ENCODE measurements at places on chromosomes 4 and X.

- DNase-seq = no peak
These were observed 35.2 kb downstream of the SLC10A7 start for GRCh38 chr4:146486565-146486964.

DNA sequence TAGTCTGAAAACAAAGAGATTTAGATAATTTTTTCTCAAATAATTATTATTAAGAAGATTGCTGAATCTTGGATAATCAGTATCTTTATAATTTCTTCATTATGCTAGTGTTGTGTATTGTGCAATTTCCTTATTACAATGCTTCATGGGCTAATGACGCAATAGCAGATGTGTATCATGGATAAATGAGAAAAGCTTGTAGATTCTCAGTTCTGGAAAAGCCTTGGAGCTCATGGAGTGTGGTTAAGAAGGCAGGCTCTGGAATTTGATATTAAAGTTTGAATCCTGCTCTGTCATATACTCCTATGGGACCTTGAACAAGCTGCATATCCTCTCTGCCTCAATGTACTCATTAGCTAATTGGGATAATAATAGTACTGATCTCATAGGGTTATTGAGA, 18.9 kb upstream of the CXCL8 start:
- DNase-seq = no peak

DNA sequence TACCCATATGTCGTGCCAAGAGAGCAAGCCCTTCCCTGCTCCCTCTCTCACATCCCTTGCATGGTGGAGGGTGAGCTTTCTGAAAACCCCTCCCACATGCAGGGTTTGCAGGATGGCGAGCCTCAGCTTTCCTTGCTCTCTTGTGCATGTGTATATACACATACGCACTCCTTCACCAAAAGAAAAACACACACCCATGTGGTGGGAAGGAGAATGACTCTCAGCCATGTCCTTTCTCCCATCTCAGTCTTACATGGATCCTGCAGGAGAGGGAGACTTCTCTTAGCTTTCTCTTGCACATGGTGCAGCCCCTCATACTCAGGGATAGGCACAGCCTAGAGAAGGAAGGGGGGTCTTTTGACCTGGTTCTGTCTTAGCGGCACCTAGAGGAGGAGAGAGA, 81.1 kb downstream of the CLCN5 start:
- DNase-seq = no peak

- DNase-seq = no peak
These were observed 44.7 kb downstream of the USO1 start for GRCh38 chr4:75769036-75769435.
